GM12864 (cell line): ENCODE measurements at places on chromosomes 3 and 15.

- no peak for DNase-seq
These were observed 275.2 kb upstream of the KCNMB2 start for GRCh38 chr3:178260887-178261565.

DNA sequence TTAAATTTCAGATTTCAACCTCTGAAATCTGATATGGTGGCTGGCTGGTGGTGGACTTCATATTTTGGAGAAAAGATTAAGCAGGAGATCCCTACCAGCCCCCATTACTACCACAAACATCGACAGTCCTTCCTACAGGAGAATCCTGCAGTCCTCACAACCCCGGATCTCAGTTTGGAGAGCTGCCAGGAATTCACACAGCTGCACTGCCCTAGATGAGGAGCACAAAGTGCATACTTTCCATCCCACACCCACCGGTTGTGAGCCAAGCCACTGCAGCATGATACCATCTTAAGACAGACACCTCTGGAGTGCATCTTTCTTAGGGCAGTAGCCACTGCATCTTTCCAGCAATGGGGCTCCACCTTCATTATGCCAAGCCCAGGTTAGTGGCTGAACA is 185.5 kb upstream of the GPR149 start:
- DNase-seq = no peak

- peak; percentile 55 for DNase-seq
These were observed 202.6 kb downstream of the MEX3B start for GRCh38 chr15:81843226-81843625.

DNA sequence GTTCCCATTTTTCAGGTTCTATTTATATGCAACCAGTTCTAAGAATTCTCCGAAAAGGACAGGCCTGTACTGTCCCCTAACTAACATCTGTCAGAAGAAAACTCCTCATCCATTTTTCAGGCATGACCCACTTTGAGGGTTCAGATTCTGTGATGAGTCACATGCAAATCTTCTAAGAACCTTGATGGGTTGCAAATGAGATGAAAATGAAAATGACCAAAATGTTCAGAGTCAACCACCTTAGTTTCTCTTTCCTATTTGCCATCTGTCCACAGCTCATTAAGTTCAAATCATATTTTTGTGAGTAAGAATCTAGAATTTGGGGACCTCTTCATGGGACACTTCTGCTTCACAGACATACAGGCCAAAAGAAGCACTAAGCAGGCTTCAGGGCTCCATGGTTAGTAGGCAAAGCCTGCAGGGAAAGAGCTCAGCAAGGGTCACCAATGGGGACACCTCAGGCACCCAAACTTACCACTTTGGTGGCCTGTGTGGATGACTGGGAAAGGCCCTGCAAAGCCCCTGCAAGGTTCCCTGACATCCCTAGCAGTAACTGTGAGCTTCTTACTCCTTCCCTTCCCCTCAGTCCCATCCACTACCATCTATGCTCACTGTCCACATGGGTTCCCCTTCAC is 122.0 kb downstream of the WDR76 start:
- DNase-seq = peak; percentile 79

DNA sequence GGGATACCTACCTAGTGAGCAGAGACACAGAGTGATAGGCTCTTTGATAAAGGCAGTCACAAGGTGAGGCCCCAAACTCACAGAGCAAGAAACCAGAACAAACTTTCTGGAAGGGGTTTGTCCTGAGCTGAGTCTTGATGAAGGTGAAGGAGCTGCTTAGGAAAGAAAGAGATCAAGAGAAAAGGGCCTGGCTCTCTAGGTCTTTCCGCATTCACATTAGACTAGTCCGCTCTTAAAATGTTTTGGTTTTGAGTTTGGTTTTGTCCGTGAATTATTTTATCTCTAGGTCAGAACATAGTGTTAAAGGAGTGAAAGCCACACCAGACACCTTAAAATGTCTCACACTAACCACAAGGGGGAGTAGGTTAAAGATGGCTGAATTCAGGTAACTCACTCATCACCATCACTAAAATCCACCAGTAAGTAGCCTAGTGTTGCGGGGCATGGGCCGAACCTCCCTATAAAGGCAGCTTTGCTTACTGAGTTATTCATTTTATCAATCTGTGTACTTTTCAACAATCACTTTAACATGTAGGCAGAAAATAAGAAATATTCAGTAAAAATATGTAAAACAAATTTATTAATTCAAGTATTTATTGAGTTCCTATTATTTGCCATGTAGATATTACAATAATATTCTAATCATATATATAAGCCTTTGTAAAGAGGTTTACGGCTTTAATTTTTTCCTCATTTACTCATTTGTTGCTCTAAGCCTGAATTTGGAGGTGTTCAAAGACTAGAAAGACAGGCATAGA is 121.5 kb upstream of the TSC22D2 start:
- DNase-seq = peak; percentile 10

GRCh38 chr3:126945171-126945721 is 37.7 kb upstream of the PLXNA1 start:
- DNase-seq = no peak
